Stimulated activated CD4-positive, alpha-beta T cell treated with anti-CD3 and anti-CD28 coated beads, TNF-alpha, amount 100 ng/mL, for 24 hours (primary cell): ENCODE measurements at places on chromosomes 4 and X.

- peak; percentile 6 for DNase-seq
Measured at GRCh38 chrX:9456250-9457074, 8.4 kb upstream of the TBL1X start.

GRCh38 chr4:99321241-99322191 is at the start of gene ADH1B:
Gene ADH1B, minus strand, starts transcription at chr4:99321401. Its CDS starts 70 bp downstream, at chr4:99321331.
- DNase-seq: no peak

- DNase-seq: no peak
Measured at GRCh38 chr4:30396772-30397475, 323.2 kb upstream of the PCDH7 start.

GRCh38 chr4:123661080-123661737 is 264.6 kb downstream of the SPRY1 start:
- DNase-seq: no peak

GRCh38 chr4:126136922-126137781 is 822.4 kb downstream of the FAT4 start:
- no peak for DNase-seq

GRCh38 chr4:173866322-173867026 is 336.4 kb upstream of the HAND2 start:
- no peak for DNase-seq

DNA sequence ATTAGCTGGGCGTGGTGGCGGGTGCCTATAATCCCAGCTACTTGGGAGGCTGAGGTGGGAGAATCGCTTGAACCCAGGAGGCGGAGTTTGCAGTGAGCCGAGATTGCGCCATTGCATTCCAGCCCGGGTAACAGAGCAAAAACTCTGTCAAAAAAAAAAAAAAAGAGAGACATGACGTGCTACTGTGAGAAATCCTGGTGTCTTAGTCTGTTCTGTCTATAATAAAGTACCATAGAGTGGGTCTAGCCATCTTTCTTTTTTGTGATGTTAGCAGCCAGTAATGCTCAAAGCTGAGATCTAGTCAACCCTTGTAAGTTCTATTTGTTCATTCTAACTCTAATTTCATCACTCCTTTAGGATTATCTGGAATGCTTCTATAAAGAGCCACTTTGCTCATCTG is 38.9 kb downstream of the CLDN34 start:
- DNase-seq: no peak

DNA sequence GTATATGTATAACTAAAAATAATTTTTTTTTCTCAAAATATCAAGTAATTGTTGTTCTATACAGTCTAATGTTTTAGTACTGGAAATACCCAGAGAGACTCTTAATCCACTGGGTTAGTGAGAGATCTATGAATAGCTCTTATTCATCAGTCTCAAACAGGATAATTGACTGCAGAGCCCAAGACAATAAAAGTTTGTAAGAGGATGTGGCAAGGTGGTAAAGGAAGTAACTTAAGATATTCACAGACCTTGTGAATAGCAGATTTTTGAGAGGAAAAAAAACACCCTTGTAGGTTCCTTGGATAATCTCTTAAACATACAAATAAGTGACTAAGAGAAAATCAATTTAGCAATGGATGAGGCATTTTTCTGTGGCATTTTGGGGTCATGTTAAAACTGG is 210.9 kb upstream of the FAM241A start:
- no peak for DNase-seq

GRCh38 chr4:956531-957230 is 16.7 kb downstream of the DGKQ start:
- no peak for DNase-seq

GRCh38 chrX:40013266-40014195 is 84.2 kb downstream of the BCOR start:
- DNase-seq: no peak

DNA sequence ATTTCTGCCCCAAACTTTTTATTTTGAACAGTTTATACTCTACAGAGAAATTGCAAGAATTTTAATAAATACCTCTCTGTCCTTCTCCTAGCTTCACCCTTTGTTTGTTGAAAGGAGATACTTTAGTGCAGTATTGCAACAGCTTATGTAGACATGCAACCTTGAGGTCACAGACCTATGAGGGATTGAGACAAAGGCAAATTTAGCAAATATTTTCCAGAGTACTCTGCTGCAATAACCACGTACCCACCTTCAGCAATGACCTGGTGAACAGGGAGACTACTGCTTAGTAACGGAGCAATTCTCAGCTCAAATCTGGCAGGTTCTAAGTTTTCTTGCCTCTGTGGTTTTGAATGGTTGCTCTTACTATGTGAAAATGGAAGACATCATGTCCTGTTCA is 13.2 kb downstream of the FGA start:
- DNase-seq: no peak

DNA sequence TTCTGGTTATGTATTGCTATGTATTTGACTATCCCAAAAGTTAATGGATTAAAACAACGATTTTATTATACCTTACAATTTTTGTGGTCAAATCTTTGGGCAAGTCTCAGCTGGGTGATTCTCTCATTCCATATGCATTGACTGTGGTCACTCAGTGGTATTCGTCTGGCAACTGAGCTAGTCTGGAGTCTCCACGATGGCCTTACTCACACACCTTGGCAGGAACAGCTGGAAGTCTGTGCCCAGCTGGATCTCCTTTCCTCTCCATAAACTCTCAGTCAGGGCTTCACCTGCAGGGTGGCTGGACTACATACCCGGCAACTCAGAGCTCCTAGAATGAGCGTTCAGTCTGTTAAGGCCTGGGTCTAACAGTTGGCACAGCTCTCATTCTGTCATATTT is 141.1 kb upstream of the WDFY3 start:
- no peak for DNase-seq

GRCh38 chrX:101164766-101165590 is 54.6 kb upstream of the DRP2 start:
- no peak for DNase-seq

- DNase-seq: no peak
Measured at GRCh38 chrX:84188320-84188834, 378 bp upstream of the RPS6KA6 start.

GRCh38 chr4:10201381-10202223 is 85.0 kb upstream of the WDR1 start:
- no peak for DNase-seq

GRCh38 chr4:146488495-146489174 is 33.1 kb downstream of the SLC10A7 start:
- DNase-seq: no peak

GRCh38 chrX:123358457-123358856 is 174.4 kb downstream of the GRIA3 start:
- no peak for DNase-seq

- DNase-seq: no peak
Measured at GRCh38 chrX:48794911-48795515, 6.9 kb upstream of the HDAC6 start.

- no peak for DNase-seq
Measured at GRCh38 chr4:7819446-7819845, 120.2 kb downstream of the AFAP1 start.

DNA sequence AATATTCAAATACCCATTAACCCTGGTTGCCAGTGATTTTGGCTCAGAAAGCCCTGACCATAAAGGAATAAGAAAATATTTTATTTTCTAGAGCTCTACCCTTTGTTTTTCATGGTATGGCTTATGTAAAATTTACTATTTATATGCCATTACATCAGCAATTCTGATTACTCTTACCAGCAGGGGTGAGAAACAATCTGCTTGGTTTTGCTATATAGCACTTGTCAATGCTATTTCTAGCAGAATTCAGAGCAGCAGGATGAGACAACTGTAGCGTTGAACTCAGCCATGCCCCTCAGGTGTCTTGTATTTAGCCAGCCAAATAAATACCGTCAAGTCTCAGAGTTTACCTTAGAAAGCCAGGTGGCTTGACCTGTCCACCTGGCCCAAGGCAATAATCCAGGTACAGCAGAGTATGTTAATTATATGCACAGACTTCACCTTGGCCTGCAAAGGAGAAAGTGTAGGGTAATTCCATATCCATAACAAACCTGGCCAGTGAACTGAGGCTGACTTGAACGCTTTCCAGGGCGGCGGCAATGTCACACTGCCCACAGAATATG is 1303.5 kb downstream of the RAPGEF2 start:
- no peak for DNase-seq

DNA sequence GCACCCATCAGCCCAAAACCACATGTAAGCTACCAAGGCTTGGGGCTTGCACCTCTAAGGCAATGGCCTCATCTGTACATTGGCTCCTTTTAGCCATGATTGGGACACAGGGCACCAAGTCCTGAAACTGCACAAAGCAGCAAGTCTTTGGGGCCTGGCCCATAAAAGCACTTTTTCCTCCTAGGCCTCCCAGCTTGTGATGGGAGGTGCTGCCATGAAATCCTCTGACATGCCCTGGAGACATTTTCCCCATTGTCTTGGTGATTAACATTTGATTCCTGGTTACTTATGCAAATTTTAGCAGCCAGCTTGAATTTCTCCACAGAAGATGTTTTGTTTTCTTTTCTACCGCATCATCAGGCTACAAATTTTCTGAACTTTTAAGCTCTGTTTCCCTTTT is 58.5 kb upstream of the PABPC4L start:
- no peak for DNase-seq
